ENCODE measurements at places on chromosomes 11 and 22.

GRCh38 chr11:44125598-44125997 is 30.1 kb downstream of the EXT2 start:
- no peak for DNase-seq

DNA sequence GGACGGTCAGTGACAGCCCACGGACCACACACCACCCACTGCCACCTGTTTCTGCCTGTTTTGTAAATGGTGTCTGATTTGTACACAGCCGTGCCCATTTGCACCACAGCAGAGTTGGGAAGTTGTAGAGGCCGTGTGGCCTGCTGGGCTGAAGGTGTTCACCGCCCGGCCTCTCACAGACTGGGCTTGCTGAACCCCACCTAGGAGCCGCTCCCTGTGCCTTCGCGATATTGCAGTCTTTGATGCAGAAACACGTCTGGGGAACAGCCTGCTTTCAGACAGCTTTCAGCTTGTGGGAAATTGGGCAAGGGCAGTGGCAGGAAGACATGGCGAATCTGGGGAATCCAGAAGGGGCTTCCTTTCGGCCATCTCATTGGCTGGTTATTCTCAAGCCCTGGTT is 9.8 kb upstream of the GRAMD4 start:
- DNase-seq, result no peak

DNA sequence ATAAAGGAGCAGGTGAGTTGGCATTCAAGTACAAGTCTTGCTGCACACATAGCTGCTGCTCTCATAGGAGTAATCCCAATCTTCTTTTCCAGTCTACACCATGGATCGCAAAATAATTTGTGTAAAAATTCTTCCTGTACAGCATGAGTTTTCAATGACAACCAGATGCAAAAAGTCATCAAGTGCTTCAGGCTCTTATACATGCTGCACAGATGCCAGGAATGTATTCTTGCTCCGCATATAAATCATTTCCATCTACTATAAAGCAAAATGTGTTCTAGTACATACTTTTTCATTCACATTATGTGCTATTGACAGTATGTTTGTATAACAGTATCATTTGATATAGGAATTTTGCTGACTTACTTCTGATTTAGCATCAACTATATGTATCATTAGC is 35.4 kb downstream of the NXPE2 start:
- no peak for DNase-seq

- no peak for DNase-seq
Observed at GRCh38 chr11:112608509-112608908, 347.8 kb upstream of the PLET1 start.

DNA sequence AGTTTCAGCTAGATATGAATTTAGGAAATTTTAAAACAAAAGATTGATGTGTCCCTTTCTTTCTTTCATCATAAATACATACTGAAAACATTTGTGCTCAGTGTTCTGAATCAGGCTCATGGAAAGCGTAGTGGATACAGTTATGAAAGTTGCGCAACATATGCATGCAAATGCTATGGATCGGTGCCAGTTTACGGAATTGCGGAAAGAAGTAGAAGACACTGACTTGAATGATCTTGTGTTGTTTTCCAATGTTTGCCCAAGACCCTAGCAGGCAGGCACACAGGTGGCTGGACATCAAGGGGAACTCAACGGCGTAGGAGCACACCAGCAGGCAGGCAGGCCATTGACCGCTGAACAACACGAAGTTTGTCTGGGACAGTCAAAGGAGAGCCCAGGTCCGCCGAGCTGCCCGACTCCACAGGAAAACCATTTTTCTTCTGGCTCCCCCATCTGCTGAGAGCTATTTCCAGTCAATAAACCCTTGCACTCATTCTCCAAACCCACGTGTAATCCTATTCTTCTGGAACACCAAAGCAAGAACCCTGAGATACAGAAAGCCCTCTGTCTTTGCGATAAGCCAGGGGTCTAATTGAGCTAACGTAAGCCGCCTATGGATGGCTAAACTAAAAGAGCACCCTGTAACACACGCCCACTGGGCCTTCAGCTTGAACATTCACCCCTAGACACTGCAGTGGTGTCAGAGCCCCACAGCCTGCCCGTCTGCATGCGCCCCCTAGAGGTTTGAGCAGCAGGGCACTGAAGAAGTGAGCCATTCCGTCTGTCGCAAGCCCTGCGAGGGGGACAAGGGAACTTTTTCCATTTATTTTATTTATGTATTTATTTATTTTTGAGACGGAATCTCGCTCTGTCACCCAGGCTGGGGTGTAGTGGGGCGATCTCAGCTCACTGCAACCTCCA is 7.4 kb upstream of the BIRC3 start:
- DNase-seq, result no peak

- no peak for DNase-seq
Observed at GRCh38 chr11:12721816-12722604, 47.8 kb downstream of the TEAD1 start.

DNA sequence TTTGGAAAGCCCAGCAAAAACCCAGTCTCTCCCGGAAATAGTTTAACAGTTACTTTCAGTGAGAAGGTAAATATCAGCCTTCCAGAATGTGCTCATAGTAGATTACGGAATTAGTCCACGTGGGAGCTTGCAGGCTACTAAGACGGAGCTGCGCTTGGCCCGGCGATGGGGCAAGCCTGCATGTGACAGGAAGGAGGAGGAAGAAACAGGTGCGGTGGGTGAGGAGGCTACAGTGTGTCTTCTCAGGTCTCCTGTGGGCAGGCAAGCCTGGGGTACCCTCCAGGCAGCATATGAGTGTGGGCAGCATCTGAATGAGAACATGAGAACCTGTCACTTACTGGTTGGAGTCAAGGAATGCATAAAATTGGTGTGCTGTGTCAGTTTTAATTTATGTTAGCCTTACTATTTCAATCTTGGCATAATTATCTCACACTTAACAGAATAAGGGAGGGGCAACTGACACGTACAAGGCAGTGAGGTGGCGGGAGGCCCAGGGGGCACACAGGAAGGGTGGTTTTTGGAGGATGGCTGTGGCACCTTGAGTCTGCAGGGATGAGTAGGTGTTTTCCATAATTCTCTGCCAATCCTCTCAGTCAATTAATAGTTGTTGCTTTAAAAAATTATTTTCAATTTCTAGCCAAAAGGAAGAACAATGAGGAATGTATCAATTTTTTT is 35.7 kb downstream of the CLMP start:
- no peak for DNase-seq

GRCh38 chr22:37345863-37346504 is 63.7 kb downstream of the CYTH4 start:
- DNase-seq, result peak; percentile 51

GRCh38 chr22:44171561-44171960 is 9.2 kb upstream of the PARVG start:
- DNase-seq, result no peak

- no peak for DNase-seq
Observed at GRCh38 chr11:130171534-130171933, 12.0 kb downstream of the ST14 start.

- no peak for DNase-seq
Observed at GRCh38 chr11:34345540-34345876, 12.3 kb downstream of the ABTB2 start.

DNA sequence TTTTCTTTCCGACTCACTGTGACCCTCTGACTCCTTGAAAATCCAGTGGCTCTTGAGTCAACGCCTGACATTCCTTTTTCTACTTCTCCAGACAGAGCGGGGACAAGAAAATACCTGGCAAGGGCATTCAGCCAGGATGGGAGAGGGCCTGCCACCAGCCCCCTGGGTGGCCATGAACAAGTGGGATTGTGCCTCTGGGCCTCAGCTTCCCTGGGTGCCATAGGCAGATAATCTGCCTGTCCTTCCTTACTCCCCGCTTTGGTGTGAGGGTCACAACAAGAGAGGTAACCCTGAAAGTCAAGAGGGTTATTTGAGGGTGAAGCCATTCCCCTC is 613.9 kb upstream of the CADM1 start:
- DNase-seq, result no peak

DNA sequence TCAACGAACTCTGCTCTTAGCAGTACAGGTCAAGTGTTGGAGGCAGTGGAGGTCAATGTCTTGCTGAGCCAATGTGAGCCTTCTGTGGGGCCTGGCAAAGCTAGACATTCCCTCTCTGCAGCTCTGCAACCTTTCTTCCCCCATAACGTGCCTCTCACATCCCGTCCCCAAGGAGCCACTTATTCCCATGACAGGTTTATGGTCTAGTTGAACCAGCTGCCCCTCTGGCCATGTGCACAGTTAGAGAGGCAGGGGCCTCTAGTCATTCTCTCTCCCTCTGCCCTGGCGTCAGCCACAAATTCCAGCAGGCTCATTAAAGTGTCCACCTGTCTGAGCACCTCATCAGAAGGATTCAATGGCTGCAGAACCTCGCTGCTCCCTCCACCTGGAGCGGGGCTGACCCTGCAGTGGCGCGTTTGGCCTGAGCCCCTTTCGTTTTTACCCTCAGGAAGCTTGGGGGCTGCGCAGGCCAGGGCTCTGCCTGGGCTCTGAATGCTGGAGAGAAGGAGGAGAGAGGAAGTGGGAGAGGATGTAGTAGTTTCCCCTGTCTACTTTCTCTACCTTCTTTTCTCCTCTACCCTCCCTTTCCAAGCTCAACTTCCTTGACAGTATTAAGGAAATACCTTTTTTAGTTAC is 302.1 kb upstream of the B3GAT1 start:
- DNase-seq, result no peak

GRCh38 chr11:14812757-14813156 is 79.3 kb downstream of the CYP2R1 start:
- no peak for DNase-seq

DNA sequence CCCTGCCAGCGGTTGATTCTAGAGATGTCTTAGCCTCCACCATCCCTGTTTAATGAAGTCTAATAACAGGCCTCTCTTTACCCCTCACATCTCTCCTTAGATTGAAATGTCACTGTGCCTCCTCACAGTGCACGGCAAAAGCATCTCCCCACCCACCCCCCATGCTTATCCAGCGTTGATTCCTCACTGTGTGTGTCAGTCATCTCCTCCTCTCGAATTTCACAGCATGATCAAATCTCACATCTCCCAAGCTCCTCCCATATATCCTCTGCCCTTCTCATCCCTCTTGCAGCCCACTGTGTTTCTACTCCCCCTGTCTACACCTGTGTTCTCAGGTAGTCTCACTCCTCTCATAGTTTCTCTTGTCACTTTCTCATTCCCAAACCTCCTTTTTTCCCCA is 84.6 kb downstream of the DBX1 start:
- no peak for DNase-seq

DNA sequence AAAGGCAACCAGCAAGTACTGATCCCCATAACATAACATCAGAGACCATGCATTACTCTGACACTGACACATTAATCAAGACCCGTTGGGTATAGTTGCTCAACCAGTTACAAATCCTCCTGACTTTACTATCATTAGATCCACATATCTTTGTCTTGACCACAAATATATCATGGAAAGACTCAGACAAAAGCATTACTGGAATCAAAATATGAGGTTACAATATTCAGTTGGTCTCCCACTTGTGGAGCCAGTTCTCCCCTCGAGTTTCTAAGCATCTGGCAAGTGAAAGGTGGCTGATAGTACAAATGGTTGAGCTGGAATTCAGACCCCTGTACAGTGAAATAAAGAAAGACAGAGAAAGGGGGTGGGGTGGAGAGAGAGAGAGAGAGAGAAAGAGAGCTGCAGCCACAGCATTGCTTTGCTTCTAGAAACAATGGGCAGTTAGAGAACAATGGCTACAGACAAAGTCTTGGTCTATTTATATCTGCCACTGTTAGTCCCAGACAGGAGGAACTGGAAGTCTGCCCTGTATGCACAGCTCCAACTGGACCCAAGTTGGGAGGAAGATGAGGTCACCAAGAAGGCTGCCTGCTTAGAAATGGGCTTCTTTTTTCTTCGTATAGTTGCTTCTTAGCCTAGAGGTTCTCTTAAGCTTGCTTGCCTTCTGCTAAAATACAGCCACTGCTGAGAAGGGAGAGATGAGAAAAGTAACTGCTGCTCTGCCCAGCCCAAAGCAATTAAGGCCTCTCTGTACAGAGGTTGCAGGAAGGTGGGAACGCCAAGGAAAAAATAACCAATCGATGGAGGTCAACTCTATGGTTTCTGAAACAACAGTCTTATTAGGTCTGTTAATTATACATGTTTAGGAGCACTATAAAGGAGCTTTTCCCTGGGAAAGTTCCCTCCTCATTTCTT is 85.5 kb downstream of the ETS1 start:
- DNase-seq, result no peak

- no peak for DNase-seq
Observed at GRCh38 chr11:113895367-113896155, 9.0 kb upstream of the HTR3B start.

- no peak for DNase-seq
Observed at GRCh38 chr11:34988294-34989255, 72.2 kb downstream of the PDHX start.

- DNase-seq, result no peak
Observed at GRCh38 chr11:118606157-118606843, 1.1 kb upstream of the PHLDB1 start.

DNA sequence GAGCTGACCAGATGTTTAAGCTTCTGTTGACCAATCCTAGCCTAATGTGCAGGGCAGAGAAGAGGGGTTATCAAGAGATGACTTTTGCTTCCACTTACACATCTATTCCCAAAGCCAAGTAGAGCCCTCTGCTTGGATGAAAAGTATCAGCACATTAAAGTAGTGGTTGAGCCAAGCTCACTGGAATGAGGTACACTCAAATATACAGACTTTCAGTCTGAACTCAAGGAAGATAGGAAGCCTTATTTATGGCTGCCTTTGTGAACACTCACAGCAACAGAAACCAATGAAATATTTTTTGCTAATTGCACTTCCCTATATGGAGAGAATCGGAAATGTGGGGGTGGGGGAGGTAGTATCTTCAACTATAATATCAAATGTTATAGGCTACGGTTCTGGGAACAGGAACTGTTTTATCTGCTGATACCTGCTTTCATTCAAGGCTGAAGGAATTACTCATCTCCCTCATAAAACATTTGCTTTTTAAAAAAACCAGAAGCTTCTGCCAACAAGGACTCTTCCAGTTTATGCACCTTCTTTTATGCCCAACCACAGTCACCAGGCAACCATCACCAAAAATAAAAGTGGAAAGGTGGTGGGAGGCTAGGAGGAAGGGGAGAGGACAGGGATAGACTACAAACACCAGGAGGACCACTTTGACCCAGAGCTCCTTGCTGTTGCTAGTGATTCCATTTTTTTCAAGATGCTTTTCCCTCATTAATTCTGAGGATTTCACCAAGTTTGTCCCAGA is 91.2 kb downstream of the CLPB start:
- no peak for DNase-seq

DNA sequence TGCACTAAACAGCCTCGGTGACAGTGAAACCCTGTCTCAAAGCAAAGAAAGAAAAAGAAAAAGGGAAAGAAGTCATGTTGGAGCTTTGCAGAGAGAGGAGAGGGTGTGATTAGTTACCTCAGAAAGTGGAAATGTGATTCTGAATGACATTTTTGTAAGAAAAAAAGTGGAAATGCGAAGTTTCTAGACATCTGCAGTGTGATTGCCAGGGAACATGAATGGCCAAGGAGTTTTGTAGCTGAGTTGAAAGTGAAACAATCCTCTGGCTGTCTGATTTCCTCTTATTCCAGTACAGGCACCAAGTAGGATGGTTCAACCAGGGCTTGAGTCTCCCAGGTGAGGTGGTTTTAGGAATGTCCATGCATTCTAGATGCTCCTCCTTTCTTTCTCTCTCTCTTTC is 17.8 kb upstream of the SYVN1 start:
- no peak for DNase-seq

GRCh38 chr11:15097411-15097810 is 17.3 kb upstream of the INSC start:
- no peak for DNase-seq

- DNase-seq, result no peak
Observed at GRCh38 chr11:33667819-33668467, 32.7 kb downstream of the C11orf91 start.

- no peak for DNase-seq
Observed at GRCh38 chr11:35100013-35100383, 39.0 kb upstream of the CD44 start.

GRCh38 chr11:10413268-10413667 is 41.8 kb upstream of the AMPD3 start:
- no peak for DNase-seq

Data from mucosa of gallbladder (tissue), 1 donor.